ENCODE measurements at places on chromosomes 1 and 21.

DNA sequence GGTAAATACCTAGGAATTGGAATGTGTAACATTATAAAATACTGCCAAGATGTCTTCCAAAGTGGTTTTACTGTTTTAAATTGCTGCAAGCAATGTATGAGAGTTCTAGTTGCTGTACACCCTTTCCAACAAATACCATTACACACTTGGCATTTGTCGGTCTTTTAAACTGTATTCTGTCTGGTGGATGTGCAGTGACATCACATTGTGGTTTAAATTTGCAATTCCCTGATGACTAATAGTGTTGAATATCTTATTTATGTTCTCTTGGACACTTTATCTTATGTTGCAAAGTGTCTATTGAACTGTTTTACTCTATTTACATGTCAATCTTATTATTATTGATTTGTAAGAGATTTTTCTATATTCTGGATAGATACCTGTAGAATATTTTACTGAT is 561.2 kb upstream of the B3GALT2 start:
- no peak for DNase-seq

GRCh38 chr21:20627594-20627993 is 370.6 kb upstream of the NCAM2 start:
- no peak for DNase-seq

DNA sequence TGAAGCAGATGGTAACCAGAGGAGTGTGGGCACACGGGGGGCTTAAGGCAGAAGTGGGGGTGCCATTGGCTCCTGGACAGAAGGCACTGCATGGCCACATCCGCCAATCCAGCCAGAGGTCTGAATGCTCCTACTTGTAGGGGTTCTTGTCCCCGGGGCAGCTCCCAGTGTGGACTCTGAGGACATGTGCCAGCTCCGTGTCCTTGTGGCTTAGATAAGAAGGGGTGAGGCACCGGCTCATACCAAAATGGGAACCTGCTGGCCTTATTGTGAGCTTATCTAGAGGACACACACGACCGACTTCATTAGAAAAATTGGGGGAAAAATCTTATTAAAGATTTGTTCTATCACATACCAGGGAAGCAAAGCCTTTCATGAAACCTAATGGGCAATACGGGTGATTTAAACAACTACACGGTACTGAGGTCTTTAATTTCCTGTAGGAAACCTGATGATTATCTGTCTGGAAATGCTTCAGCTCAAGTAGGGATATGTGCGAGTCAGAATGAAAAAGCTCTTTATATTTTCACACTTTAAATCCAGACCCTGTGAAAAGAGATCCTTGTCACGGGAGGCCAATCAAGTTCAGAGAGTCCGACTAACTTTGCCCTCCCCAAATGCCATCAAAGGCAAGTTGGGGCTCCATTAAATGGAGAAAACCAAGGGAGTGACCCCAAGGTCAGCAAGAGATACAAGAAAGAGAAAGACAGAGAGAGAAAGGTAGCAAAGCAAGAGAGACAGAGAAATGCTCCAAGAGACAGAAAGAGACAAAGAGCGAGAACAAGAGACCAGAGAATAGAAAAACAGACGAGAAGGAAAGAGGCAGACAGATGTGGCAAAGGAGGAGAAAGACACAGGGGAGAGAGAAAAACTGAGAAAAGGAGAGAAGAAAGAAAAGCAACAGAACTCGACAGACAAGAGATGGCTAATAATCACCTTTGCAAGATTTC is 14.1 kb upstream of the KCNN3 start:
- no peak for DNase-seq

- DNase-seq, result no peak
Observed at GRCh38 chr1:25134801-25135461, 97.4 kb downstream of the SYF2 start.
